Endothelial cell of umbilical vein (primary cell): ENCODE measurements at places on chromosomes 1 and 21. TPM values are rescaled to one million over a fixed set of nuclear protein-coding genes. Genes with fewer than 3 reads are reported as not detected.

The SH2D1B gene
- polyA plus RNA-seq = not detected in 2 replicates

- DNase-seq = no peak
Observed at GRCh38 chr1:56139836-56140235, 439.5 kb downstream of the PLPP3 start.

DNA sequence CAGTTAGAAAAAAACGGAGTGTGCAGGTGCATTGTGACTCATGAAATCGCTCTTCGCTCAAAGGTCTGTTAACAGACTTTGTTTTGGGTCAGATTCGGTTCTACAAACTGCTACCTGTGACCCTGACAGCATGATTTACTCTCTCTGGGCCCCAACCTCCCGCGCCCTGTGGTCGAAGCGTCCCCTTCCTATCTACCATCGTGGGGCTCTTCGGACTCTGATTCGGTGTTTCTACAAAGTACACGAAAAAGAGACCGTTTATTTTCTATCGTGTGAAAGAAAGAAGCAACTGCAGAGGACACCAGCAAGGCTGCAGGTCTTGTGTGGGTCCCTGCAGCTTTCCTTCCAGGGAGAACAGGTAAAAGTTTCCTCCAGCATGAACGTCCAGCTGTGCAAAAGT lies 29.4 kb upstream of the SLC19A1 start:
- DNase-seq = no peak

DNA sequence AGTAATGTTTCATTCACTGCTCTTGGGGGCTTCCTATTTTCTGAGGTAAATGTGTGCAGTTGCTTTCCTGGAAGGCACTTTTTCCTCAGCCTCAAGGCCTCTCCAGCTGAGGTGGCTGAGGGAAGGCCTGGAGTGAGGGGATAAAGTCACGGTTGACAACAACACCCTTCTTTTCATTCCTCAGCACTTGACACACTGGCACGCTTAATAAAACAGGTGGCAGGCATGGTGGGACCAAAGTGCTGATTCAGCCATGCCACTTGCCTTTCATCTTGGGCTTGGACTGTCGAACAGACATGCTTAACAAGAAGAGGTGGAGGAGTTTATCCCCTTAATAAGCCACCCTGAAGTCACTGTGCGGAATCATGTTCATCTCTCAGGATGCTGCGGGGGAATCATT lies 23.6 kb upstream of the GRHL3 start:
- DNase-seq = no peak

DNA sequence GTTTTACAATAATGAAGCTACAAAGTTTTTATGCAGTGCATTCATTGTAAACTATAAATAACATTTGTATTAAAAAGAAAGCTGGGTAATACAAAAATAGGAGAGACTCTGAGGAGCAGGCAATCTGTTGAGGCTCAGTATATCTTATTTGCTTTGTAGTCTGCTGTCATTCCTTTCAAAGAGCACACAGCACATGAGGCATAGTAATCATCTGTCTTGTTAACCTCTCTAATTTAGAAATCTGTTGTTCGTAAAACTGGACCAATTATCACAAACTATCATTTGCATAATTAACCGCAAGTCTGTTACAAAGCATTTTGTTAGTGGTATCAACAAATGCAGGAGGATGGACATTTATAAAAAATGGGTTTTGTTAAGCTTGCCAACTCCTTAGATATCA lies 51.0 kb downstream of the SELENOF start:
- DNase-seq = no peak

The C1QTNF12 gene
- 0.67 and 1.0 TPM in 2 replicates for polyA plus RNA-seq

- no peak for DNase-seq
Observed at GRCh38 chr1:109840011-109840629, 70.5 kb upstream of the CSF1 start.

The SLX9 gene
- 27.0 and 27.7 TPM in 2 replicates for polyA plus RNA-seq

The TNNT2 gene
- not detected in 2 replicates for polyA plus RNA-seq

DNA sequence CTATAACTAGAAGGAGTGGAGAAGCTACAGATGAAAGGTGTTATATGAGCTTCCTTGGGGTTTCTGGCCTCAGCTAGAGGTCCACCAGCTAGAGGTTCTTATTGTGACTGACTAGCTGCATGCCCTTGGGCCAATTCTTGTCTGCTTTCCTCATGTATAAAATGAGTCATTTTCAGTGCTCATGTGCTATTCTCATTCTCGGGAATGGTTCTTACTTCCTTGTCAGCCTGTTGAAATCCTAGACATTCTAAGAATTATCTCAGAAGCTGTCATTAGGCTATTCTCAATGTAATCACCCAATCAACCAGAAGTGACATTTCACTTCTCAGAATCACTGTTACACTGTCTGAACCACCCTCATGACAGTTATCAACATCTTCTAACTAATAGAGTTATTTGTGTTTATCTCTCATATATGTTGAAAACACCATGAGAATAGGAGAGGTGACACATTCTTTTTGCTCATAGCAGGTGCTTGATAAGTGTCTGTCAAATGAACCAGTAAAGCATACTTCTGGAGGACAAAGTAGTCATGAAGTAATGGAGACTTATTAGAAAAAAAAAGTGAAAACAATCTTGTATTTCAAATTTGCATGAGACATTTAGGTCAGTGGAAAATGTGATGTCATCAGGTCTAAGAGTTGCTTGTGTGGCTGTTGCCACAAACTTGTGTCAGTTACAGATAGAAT lies 122.8 kb upstream of the IVNS1ABP start:
- peak; percentile 24 for DNase-seq

DNA sequence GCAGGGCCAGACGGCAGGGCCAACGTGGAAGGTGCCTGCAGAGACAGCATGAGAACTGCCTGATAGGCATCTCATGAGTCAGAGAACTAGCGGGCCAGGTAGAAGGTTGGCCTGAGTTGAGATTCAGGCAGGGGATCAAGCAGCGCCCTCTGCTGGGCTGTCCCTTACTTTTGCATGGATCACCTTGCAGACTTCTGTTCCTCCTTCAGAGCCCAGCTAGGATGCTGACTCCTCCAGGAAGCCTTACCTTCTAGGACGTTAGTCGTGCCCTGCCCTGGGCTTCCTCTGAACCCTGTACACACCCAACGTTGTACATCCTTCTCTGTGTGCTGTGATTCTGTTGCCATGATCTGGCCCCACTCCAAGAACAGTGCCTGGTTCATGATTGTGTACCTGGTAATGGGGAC lies 231.3 kb upstream of the VAMP3 start:
- peak; percentile 34 for DNase-seq

DNA sequence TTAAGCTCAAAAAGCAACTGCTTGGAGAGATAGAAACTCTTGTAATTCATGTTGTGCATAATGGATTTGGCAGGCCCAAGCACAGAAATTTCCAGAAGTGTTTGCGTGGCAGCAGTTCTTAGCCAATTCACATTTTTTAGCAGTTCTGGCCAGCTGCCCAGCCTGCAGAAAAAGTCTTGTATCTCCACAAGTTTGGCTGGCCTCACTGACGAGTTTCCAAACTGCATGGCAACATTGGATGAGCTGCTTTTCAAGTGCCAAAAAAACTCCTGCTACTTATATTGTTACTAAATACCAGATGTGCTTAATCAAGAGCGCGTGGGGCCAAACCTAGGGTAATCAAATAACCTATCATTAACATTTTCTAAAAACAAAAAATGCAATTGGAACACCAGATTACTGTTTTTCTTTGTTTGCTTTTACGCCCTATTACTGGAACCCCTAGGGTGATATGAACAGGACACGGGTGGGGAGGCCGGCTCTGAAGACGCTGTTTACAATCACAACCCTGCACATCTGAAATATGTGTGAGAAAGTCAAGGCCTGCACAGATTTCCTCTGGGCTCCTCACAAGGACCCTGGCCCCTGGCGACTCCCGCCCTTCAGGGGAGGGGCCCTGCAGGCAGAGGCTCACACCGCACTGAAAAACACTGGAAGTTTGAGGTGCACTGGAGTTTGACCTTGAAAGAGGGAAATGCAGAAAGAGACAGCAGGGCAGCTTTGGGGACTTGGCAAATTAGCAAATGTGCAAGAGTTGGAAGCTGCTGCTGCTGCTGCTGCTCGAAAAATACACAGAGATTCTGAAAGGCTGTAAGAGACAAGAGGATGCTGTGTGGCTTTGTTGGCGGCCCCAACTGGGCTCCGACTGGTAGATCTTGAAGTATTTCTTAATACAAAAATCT lies 55.2 kb upstream of the TARBP1 start:
- DNase-seq = peak; percentile 86

DNA sequence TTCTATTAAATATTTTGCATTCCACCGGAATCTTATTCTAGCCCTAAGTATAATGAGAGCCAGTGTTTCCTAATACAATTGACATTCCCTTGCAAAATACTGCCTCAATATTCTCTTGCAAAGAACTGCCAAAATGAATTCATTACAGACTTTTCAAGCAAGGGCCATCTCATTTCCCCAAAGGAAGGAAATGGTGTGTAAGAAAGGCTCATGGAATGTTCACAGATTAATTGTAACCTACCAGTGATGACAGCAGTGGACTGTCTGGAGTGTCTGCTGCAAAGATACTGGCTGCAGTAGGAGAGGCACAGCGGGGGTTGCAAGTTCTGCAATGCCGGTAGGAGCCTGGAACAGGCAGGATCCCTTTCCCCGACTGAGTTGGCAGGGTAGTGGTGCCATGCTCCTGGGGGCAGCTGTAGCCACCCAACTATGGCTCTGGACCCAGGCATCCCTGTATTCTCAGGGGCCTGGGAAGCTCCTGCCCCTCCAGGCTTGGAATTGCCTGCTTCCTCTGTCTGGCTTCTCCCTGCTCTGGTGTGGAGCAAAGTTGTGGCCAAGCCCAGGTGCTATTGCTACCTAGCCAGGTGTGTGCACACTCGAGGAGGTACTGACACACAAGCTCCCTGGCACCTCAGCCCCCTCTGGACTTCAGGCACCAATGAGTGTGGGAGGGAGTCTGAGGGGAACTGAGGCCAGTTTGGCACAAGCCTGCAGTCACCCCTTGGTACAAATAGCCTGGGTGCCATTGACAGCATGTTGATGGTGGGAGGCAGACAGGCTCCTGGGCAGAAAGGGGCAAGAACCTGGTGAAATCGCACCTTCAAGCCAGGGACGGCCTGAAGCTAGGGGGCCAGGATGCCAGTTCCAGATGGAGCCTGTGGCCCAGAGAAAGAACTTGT lies 1371.0 kb downstream of the KCNT2 start:
- no peak for DNase-seq

DNA sequence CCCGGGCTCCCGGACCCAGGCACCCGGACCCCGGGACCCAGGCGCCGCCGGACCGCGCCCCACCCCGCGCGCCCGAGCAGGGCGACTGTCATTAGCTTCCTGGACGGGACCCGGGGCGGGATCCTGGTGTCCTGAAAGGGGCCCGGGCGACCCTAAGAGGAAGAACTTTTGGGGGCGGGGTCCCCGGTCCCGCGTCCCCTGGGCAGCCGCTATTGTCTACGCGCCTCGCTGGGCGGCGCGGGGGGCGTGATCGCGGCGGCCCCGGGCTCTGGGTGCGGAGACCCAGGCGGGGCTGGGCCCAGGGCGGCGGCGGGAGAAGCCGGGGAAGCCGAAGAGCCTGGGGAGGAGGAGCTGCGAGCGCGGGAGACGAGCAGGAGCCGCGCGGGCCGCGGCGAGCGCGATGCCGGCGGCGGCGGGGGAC lies 465 bp downstream of the HUNK start:
- no peak for DNase-seq
